ENCODE measurements at places on chromosomes 3 and 15.

GRCh38 chr15:98906712-98907083, 100.9 kb downstream of the PGPEP1L start:
- peak; percentile 40 for DNase-seq

- DNase-seq = no peak
These were observed 29.6 kb downstream of the FNDC3B start for GRCh38 chr3:172068977-172069376.

- no peak for DNase-seq
These were observed 223.1 kb upstream of the CTNNB1 start for GRCh38 chr3:40976241-40976640.

DNA sequence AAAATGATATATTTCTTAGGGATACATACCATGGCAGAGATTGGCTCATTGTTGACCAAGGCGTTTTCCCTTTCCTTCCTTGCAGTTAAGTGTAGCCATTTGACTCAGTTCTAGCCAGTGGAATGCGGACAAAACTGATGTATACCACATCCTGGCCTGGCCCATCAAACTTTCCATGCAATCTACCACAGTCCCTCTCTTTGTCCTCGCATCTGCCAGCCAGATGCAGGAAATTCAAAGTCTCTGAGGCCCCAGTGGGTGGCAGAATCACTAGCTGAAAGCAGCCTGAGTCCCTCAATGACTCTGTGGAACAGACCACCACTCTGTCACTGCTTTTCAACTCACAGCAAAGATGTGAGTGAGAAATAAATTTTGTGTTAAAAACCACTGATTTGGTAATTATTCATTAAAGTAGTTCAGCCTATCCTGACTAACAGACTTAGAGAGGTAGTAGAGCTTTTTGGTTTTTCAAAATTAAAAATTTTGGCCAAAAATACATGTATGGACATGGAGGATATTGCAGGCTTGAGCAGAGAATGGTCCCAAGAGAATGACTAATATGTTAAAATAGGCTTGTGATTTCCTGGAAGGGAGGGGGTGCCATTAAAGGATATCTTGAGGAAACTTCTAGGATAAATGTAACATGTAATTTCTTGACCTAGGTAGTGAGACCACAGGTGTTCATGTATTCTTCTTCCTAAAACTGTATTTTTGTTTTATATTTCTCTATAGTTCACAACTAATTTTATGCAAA, 10.9 kb downstream of the LRRFIP2 start:
- DNase-seq = peak; percentile 35

GRCh38 chr3:195705081-195705991, 15.4 kb upstream of the MUC20 start:
- DNase-seq = no peak

GRCh38 chr15:80574590-80574989, 120.5 kb upstream of the ABHD17C start:
- DNase-seq = no peak

- no peak for DNase-seq
These were observed 65.4 kb downstream of the CMSS1 start for GRCh38 chr3:99883138-99883461.

DNA sequence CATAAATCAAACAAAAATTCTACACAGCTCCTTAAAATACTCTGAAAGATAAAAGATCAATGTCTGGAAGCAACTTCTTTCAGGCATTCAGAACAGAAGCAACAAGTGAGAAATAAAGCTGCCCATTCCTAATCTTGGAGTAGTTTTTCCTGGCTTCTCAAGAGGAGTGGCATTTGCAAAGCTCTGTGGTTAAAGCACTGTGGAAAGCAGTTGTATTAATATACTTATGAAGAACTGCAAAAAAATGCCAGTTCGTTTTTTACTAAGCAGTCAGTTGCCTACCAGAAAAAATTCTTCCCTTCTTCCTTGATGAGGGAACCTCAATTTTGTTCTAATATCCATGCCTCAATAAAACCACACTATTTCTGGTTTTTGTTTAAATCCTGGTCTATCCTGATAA, 197.8 kb downstream of the TNIK start:
- DNase-seq = no peak

- DNase-seq = no peak
These were observed 933.5 kb downstream of the SI start for GRCh38 chr3:164144824-164145223.

DNA sequence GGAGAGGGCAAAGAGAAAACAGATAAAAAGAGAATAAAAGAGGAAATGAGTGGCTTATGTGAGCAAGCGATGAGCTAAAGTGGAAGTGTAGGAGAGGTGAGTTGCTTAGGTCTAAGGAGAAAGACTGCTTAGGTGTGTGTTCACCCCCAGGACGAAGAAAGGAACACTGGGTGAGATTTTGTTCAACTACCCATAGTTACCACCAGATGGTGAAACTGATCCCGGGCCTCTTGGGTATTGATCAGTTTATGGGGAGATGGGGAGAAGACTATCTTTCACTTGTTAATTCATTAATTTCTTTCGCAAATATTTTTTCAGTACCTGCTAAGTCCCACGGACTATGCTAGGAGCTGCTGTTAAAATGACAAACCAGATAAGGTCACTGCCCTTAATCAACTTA, 33.9 kb downstream of the GAP43 start:
- no peak for DNase-seq

DNA sequence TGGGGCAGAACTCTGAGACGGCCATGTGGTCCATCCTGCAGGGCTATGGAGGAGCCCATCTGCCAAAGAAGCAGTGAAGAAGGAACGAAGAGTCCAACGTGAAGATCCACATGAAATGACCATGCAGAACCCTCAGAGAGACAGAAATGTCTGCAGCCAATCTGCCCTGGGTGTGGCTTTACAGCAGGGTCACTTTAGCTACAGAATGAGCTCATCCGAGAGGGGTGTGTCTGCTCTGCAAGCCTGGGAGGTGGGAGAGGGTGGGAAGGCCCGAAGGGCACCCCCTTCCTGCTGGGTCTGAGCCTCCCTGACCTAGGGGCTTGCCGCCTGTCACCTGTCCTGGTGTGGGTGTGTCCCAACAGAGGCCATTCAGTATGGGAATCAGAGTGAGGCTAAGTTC, 176.3 kb downstream of the ATP10A start:
- DNase-seq = no peak

- DNase-seq = no peak
These were observed 90.9 kb downstream of the SAMMSON start for GRCh38 chr3:70090322-70090913.

GRCh38 chr3:187291512-187292132, at the start of gene MASP1:
Gene MASP1 (minus strand): TSS chr3:187291737. CDS start chr3:187291632, 105 bp downstream.
- DNase-seq = peak; percentile 33

- no peak for DNase-seq
These were observed 14.1 kb downstream of the LOXL1 start for GRCh38 chr15:73940061-73940981.

DNA sequence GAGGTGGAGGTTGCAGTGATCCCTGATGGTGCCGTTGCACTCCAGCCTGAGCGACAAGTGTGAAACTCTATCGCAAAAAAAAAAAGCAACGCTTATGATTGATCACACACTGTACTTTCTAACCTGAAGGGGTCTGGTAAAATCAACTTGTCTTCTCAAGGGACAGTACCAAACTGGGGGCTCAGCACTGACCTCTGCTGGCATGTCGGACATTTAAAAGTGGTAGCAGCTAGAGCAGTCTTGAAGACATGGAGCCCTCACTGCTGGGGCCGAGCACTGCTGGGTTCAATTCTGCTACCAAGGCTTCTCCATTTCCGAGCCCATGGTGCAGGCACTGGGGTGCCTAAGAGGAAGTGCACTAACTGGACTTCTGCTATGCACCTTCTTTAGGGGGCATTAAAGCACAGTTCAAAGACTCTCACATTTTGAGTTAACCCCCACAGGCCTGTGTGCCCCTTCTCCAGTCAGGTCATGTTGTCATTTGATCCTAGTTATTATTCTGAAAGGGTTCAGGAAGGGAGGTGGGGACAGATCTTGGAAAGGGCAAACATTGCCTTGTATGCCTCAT, 26.4 kb upstream of the LAMP3 start:
- DNase-seq = no peak

GRCh38 chr3:156605686-156606605, 51.0 kb upstream of the SSR3 start:
- peak; percentile 75 for DNase-seq

DNA sequence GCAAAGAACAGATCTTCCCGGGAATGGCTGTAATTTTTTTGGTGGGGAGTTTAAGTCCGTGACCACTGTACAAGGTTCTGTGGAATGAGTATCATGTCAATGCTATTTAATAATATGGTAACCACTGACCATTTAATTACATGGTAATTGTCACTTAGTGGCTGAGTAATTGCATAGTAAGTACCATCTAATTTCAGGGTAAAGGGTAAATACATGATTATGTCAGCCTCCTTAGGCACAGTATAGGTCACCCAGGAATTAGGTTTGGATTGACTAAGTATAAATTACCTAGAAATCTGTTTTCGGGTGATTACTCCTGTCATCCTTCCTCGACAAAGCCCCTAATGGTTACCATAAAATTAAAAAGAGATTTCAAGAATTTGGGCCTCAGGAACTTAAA, 120.1 kb upstream of the AGBL1 start:
- no peak for DNase-seq

GRCh38 chr15:35246451-35246850, 161.4 kb upstream of the NANOGP8 start:
- no peak for DNase-seq

DNA sequence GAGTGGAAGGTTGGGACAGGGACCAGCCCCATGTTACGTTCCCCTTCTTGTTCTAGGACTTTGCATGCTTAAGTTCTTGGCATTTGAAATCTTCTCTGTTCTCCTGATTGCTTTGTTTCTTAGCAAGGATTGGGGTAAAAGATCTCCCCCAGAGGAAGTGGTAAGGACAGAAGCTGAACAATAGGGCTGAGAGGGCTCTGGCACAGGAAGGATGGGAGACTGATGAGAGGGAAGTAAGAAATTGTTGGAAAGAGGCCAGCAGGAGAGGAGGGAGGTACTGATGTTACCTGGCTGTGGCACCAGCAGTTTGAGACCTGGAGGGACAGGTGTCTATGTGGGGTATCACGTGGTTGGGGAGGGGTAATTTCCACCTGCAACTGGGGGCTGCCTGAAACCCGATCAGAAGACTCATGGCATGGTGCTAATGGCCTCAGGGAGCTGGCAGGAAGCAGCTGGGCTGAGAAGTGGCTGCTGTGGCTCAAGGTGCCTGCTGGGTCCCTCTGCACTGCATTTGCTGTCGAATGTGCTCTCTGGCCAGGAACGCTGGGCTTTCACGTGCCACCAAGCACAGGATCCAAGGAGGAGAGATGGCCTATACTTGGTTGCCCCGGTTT, 108.4 kb downstream of the LSM3 start:
- DNase-seq = no peak

GRCh38 chr3:183242431-183242830, 10.6 kb upstream of the B3GNT5 start:
- no peak for DNase-seq

- peak; percentile 93 for DNase-seq
These were observed at the start of gene ZNF621 for GRCh38 chr3:40524568-40525285. Gene ZNF621 (plus strand): TSS chr3:40524960. CDS start chr3:40525841, 881 bp downstream.

All from right hindlimb (tissue), 1 donor.